GM13976 (cell line): ENCODE measurements at places on chromosomes 7 and 10.
A peak's percentile ranks its signal among the peaks of the same experiment; 100 is the strongest.

- DNase-seq, result no peak
Measured at GRCh38 chr7:36149694-36150452, 3.2 kb upstream of the EEPD1 start.

DNA sequence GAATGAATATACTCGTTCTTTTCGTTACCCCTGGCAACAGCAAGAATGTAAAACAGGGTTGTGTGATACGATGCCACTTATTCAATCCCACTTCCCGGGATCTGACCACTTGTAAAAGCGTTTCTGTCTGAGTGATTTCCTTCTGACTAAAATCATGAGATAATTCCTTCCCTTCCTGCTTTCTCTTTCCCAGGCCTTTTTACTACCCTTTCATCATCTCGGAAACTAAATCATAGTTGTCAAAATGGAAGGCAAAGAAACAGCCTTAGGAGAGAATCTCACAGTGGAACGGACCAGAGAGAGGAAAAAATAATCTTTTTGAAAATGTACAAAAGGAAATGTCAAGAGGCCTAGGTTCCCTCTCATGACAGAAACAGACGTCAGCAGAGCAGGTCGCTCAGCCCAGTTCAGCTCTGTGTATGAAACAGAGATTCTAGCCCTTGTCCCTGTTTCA lies 29.8 kb downstream of the DIP2C start:
- DNase-seq, result no peak

GRCh38 chr10:1650542-1651269 lies 86.6 kb downstream of the ADARB2 start:
- DNase-seq, result no peak

- no peak for DNase-seq
Measured at GRCh38 chr7:152527610-152528032, 91.8 kb upstream of the KMT2C start.

DNA sequence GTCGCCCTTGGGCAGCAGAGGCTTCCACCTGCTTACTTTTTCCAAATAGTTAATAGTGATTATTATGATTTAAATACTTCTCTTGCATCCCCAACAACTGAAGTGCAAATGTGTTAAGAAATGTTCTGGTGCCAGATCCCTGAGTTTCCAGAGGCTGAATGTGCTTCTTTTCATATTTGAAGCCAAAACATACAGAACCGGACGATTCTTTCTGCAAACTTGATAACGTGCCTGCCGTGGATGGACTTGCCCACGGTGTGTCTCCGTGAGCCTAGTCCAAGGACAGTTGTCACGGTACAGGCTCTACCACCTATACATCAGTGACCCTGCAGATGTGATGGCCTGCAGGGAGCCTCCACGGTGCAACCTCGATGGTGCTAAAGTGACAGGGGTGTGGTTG lies 198.6 kb upstream of the LYZL2 start:
- DNase-seq, result no peak

- peak; percentile 74 for DNase-seq
Measured at GRCh38 chr10:80202934-80203834, 2.2 kb downstream of the ANXA11 start.

- no peak for DNase-seq
Measured at GRCh38 chr7:2896131-2896530, 52.0 kb upstream of the GNA12 start.

- no peak for DNase-seq
Measured at GRCh38 chr7:106575138-106575823, 85.7 kb downstream of the CCDC71L start.
